DMS79 treated with DMSO at 0.1 percent for 48 hours (cell line): ENCODE measurements at places on chromosomes 3 and 15.

- no peak for DNase-seq
Observed at GRCh38 chr3:114308830-114309229, 15.0 kb downstream of the TIGIT start.

- DNase-seq = no peak
Observed at GRCh38 chr3:32842531-32842931, 24.7 kb downstream of the TRIM71 start.

DNA sequence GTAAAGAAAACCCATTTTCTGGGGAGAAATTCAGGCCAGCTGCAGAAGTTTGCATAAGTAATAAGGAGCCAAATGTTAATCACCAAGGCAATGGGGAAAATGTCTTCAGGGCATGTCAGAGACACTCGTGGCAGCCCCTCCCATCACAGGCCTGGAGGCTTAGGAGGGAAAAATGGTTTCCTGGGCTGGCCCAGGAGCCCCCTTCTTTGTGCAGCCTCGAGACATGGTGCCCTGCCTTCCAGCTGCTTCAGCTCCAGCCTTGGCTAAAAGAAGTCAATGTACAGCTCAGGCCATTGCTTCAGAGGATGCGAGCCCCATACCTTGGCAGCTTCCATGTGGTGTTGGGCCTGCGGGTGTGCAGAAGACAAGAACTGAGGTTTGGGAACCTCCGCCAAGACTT is 20.6 kb upstream of the TRIM59 start:
- no peak for DNase-seq

- DNase-seq = no peak
Observed at GRCh38 chr3:159781867-159782266, 206.8 kb upstream of the IL12A start.

DNA sequence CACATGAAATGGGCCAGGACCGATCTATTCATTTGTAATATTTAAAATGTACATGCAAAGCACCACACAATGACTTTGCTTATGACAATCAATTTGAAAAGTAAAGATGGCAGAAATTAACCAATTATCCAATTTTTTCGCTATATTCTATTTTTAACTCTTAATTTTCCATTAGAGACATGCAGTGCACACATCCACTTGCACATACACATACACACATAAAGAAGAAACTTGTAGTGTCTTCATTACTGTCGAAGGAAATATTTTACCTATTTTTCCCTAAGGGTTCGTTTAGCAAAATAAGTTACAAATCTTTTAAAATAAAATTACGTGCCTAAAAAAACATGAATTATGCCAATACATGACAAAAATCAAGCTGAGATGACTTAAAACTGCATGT is 194.3 kb upstream of the MDFIC2 start:
- no peak for DNase-seq

DNA sequence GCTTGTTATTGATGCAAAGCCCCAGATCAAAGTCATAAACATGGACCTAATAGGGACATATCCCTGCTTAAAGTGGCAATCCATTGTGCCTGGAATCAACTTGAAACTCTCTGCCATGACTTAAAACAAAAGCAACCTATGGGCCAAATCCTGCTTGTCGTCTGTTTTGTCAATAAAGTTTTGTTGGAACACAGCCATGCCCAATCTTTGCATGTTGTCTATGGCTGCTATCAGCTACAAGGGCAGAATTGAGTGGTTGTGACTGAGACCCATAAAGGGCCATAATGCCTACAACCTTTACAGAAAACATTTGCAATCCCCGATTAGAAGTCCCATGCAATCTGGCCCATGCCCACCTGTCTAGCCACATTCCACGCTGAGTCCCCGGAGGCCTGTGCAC is 235.4 kb downstream of the PLCL2 start:
- DNase-seq = no peak

- DNase-seq = no peak
Observed at GRCh38 chr15:40695469-40695890, 506 bp downstream of the RAD51 start.

- no peak for DNase-seq
Observed at GRCh38 chr3:177946936-177947335, 589.3 kb upstream of the KCNMB2 start.

DNA sequence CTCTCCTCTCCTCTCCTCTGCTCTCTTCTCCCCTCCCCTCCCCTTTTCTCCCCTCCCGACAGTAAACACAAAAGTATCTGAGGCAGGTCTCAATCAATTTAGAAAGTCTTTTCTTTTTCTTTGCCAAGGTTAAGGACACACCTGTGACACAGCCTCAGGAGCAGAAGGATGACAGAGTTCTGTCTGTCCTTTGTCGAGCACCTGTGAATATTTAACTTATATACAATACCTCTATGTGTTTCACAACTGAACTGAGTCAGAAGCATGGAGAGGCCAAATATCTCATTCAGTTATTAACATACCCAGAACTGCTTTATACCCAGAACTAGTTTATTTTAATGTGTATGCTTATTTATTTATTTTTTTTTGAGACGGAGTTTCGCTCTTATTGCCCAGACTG is 81.1 kb upstream of the ROBO1 start:
- DNase-seq = no peak

DNA sequence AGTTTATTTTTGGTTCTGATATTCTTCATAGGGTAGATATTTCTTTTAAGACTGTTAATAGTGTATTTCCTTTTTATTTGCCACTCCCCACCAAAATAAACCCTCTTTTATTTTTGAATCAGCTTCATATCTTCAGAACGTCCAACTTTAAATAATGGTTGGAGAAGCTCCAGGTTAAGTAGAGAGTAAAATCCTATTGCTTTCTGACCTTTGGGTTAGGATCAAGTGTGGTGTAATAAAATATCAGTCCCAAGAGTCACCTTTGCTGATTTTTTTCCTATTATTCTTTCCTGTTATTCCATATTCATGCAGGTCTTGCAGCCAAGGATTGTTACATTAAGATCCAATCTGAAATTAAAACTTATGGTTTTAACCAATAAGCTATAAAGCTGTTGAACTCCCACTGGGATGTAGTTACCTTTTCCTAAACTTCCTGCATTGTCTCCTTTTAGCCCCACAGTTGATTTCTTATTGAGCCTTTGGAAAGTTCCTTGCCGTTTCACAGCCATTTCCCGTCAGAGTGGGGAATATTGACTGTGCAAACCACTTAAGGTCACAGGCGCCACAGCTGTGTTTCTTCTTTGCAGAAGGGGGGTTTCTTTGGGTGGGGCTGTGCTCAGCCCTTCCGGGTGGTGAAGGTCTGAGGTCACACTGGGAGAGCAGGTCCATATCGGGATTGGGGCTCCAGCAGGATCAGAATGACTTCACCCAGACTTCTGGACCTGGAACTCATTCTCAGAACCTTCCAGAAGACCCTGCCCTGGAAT is 287.3 kb upstream of the CTDSPL start:
- DNase-seq = no peak

GRCh38 chr3:98567666-98568270 is 25.6 kb downstream of the CPOX start:
- no peak for DNase-seq

DNA sequence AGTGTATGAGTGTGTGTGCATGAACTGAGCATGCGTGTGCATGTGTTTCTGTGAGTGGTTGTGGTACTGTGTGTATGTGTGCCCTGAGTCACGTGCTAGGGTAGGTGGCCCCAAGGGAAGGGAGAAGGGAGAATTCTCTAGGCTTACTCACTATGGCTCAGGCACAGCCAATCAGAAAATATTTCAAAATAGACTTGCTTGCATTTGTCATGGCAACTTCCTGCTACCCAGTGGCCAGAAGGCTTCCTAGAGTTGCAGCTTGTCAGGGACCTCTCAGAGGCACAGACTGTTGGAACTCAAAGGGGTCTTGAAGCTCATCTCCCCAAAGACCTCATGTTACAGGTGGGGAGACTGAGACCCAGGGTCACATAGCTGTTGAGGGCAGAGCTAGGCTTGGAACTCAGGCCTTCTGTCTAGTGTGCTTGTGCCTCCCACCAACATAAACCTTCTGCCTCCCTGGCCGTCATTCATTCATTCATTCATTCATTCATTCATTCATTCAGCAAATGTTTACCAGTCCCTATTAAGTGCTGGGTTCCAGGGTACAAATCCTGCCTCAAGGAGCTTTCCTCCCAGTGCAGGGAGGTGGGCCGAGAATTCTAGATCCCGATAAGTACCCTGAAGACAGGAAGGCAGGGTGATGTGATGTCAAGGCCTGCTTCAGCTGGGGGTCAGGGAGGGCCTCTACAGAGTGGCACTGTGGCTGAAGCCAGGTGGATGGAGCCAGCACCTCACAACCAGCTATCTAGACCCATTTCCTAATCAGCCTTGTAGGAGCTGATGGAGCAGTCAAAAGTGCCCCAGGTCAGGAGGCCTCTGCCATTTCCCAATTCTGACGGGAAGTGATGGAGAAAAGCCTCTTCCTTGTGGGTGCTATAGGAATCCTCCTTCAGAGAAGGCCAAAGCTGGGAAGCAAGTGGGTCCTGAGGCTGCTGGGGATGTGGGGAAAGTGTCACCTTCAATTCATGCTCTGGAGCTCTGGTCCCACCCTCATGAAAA is 10.9 kb upstream of the RFT1 start:
- no peak for DNase-seq

- DNase-seq = no peak
Observed at GRCh38 chr3:158777161-158777873, 24.5 kb upstream of the MFSD1 start.

GRCh38 chr15:63970621-63971426 is 75.5 kb downstream of the DAPK2 start:
- DNase-seq = no peak

DNA sequence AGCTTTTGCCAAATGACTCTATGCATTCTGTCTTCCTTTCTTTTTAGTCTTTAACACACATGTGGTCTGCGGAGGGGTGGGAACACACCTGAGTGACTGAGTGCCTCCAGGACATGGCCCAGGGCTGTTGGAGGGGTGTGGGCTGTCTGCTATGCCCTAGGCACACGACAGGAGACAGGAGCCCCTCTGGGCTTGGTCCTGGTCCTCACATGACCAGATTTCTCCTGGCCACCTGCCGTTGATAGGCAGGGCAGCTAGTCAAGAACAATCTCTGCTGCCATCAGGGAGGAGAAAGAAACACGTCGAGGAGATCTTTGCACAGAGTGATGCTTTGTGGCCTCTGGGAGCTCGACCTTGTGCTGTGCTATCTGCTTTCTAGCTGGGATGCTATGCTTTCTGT is 176.6 kb downstream of the KLF13 start:
- DNase-seq = no peak

- no peak for DNase-seq
Observed at GRCh38 chr3:100891033-100891432, 102.2 kb downstream of the ABI3BP start.

GRCh38 chr3:120393761-120394160 is 44.6 kb upstream of the LRRC58 start:
- no peak for DNase-seq

DNA sequence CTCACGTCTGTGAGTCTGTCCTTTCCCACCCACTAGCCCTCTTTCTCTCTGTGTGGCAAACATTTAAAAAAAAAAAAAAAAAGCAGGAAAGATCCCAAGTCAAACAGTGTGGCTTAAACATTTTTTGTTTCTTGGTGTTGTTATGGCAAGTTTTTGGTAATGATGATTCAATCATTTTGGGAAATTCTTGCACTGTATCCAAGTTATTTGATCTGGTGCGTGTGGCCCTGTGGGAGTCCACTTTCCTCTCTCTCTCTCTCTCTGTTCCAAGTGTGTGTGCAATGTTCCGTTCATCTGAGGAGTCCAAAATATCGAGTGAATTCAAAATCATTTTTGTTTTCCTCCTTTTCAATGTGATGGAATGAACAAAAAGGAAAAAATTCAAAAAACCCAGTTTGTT is 97.7 kb downstream of the GAP43 start:
- DNase-seq = no peak

DNA sequence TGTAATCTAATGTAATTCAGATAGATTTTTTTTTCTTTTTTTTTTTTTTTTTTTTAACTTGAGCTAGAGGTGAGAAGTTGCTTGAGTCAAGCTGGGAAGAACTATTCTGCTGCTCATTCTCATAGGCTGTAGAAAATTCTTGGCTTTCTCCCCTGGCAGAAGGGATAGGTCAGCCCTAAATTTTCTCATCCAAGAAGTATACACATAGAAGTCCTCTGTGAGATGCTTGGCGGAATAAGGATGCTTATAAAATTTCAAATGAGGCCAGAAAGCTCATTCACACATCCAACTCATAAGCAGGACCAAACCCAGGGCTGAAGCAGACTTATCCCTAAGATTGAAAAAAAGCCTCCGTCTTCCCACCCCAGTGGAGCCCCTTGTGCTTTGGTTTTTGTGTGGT is 572.5 kb downstream of the SQOR start:
- DNase-seq = no peak

- DNase-seq = no peak
Observed at GRCh38 chr3:12027184-12027846, 23.1 kb downstream of the SYN2 start.

DNA sequence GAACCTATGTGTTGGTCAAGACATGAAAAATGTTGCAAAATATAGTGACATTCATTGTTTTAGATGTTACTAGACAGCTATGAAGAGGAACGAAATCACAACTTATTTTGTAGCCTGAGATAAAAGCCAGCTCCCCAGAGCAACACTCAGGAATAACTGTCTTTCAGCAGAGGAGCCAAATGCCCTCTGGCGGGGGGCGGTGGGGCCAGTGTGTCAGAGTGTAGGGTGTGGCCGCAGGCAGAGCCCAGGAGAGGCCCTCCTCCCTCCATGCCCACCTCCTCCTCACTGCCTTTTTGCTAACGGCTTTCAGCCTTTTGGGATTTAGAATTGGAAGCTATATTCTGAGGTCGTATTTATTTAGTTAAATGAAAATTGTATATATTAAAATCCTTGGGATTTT is 16.9 kb downstream of the APOD start:
- DNase-seq = no peak

DNA sequence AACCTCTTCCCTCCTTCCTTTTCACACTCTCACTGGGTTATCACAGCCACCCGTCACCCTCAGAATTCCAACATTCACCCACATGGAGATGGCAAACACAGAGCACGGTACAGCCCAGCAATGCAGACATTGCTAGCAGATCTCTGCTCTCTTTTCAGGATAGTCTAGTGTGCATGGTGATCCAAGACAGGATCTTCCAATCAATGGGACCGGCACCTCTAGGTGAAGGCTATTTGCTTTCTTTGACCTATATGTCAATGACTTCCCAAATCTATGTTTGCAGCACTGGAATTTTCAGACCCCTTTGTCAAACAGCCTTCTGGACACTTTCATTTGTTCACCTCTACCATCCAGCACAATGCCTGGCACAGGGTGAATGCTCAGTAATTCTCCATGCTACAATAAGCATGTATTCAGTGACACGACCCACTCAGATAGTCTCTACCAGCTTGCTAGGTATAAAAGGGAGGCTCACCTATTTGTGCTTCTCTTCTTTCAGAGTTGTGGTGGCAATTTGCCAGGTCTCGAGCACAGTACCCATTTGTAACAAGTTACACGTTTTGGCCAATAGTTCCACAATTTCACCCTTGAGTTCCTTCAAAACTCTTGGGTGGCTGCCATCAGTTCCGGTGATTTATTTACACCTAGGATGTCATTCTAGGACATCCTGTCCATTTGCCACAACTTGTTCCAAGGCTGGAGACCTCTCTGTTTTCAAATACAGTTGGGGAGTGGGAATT is 279.1 kb upstream of the ICE2 start:
- peak; percentile 29 for DNase-seq

- DNase-seq = no peak
Observed at GRCh38 chr3:153396581-153396980, 234.6 kb downstream of the RAP2B start.

- no peak for DNase-seq
Observed at GRCh38 chr3:70078778-70079177, 79.2 kb downstream of the SAMMSON start.

GRCh38 chr3:48411041-48411588 is 18.8 kb downstream of the PLXNB1 start:
- DNase-seq = no peak
